ENCODE measurements at places on chromosomes 3 and 15.
A peak's percentile ranks its signal among the peaks of the same experiment; 100 is the strongest.

DNA sequence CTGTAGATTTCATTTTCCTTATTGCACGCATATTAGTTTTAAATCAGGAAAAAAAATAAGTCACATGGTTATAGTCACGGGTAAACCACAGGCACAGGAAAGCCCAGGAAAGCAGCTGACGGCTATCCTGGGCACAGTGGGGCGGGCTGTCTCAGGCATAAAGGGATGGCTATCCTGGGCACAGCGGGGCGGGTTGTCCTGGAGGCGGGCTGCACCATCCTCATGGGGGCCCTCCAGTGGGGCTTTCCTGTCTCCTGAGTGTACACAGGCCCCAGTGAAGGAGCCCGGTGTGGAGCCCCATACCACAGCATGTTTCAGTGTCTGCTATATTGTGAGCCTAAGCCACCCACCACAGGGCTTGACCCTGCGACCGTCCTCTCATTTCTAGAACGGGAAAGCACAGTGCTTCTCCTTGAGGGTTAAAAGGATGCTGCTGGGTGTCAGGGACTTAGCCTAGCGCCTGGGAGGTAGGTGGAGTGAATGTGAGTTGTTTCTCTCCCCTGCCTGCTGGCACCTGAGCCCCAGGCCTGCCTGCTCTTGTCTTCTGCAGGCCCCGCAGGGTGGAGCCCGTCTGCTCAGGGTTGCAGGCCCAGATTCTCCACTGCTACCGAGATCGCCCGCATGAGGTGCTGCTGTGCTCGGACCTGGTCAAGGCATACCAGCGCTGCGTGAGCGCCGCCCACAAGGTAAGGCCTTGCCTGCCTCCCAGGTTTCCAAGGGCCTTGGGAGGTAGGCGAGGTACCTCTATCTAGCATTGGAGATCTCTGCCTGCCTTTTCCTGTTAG, 25.9 kb upstream of the PLXNA1 start:
- no peak for DNase-seq

GRCh38 chr3:64443546-64444381, 218.5 kb upstream of the PRICKLE2 start:
- peak; percentile 85 for DNase-seq

DNA sequence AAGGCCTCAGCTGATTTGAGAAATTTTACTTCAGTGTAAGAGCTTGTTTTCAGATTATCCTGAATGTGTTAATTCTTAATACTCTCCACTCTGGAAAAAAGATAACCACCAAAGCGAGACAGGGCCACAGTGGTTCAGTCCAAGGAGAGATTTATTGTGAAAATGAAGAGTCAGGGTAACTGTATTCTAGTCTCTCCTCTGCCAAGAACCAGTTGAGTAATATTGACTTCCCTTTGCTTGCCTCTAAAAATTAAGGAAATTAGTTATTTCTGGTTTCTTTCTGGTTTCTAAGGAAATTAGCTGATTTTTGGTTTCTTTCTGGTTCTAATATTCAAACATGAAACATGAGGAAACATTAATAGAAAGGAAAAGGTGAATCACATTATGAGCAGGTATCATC, 34.9 kb downstream of the PPP1R2 start:
- DNase-seq = no peak

DNA sequence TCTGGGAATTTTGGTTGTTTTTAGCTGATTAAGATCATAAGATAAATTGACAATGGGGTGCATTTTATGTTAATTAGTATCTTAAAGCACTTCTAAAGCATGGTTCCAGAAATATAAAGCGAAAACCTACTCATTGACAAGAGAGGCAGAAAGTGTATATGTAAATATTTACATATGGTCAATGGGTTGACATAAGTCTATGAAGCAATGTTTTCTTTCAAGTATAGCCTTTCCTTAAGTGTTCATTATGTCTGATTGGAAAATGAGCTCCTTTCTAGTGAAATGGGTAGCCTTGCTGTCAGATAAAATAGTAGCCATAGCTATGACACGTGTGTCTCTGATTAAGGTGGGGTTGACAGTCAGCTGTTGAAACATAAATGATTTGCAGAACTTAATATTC, 365.2 kb upstream of the AGTR1 start:
- no peak for DNase-seq

Data from AG08395 (cell line).